ENCODE measurements at places on chromosomes 6 and 20. TPM values are rescaled to one million over a fixed set of nuclear protein-coding genes. Genes with fewer than 3 reads are reported as not detected.
A peak's percentile ranks its signal among the peaks of the same experiment; 100 is the strongest.

- DNase-seq: no peak
Observed at GRCh38 chr20:49285813-49286494, 8.1 kb upstream of the ZNFX1 start.

- DNase-seq: peak; percentile 87
Observed at GRCh38 chr6:158220786-158221442, 52.8 kb downstream of the GTF2H5 start.

GRCh38 chr20:37411408-37412219, 65.7 kb downstream of the SRC start:
- DNase-seq: no peak

CHRNA4 gene
- 0.24 TPM for total RNA-seq

GRCh38 chr6:2725999-2726567, 24.6 kb downstream of the MYLK4 start:
- no peak for DNase-seq

- no peak for DNase-seq
Observed at GRCh38 chr6:4446982-4447381, 311.6 kb upstream of the ECI2 start.

FGD2 gene
- total RNA-seq: 4.0 TPM

GRCh38 chr6:113281014-113281413, 576.1 kb upstream of the MARCKS start:
- DNase-seq: no peak

ADGB gene
- not detected for total RNA-seq

DNA sequence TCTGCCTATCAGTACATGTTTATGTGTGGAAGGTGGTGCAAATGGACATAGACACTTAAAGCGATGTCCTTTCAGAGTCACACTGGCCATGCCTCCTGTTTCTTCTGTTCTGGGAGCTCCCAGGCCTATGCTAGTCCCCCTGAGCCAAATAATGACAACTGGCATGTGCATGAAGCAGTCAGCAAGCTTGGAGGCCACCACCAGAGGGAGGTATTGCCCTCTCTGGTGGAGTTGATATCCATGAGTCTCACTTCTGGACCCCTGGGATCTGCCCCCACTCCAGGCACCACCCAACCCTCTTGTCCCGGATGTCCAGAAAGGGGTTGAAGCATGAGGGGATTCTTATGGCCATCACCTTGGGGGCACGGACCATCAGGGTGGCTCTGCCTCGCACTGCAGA, 172.2 kb downstream of the AIG1 start:
- peak; percentile 17 for DNase-seq

LPA gene
- total RNA-seq: 0.17 TPM

MEP1A gene
- not detected for total RNA-seq

PLEKHG1 gene
- total RNA-seq: 10.6 TPM

- no peak for DNase-seq
Observed at GRCh38 chr6:15148356-15148946, 97.4 kb upstream of the JARID2 start.

GRCh38 chr6:167776906-167777627, 49.6 kb upstream of the AFDN start:
- DNase-seq: no peak

DNA sequence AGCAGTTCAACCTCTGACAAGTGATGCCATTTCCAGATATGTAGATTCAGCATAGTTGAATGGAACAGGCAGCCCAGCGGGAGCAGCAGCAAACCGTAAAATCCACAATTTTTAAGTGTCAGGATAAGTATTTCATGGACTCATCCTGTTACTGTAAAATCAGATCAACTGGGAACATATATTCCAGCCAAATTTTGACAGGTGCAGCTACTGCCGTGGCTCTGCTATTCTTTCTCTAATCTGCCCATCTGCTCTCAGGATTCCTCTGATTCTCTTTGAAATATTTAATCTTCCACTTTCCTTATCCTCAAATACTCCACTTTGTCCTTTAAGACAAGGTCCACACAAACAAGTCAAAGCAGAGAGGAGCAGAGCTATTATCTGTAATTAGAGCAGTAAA, 245.4 kb upstream of the ASCC3 start:
- DNase-seq: no peak

Measured in psoas muscle (tissue), 8 donors.